Activated CD8-positive, alpha-beta memory T cell treated with anti-CD3 and anti-CD28 coated beads, Interleukin-2, amount 50 U/mL, for 4 hours (primary cell): ENCODE measurements at places on chromosomes 2 and 18.

GRCh38 chr18:79546781-79547272 lies 132.8 kb upstream of the CTDP1 start:
- no peak for DNase-seq

DNA sequence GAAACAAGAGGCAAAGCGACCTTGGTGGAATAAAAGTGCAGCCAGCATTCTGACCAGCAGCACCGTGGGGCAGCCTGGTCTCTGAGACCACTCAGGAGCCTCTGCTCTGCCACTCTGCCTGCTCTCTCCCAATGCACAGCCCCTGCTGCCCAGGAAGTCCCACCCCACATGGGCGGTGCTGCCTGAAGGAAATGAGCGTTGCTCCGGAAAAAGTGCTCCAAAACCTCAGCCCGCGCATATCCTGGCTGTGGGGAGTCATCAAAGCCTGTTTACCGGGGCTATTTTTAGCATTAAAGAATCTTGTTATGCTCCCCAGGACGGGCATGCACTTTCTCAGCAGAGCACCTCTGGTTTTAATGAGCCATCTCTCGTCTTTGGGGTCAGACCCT lies 54.5 kb downstream of the EPAS1 start:
- peak; percentile 69 for DNase-seq

GRCh38 chr2:107569496-107569895 lies 257.2 kb upstream of the RGPD4 start:
- DNase-seq: no peak

DNA sequence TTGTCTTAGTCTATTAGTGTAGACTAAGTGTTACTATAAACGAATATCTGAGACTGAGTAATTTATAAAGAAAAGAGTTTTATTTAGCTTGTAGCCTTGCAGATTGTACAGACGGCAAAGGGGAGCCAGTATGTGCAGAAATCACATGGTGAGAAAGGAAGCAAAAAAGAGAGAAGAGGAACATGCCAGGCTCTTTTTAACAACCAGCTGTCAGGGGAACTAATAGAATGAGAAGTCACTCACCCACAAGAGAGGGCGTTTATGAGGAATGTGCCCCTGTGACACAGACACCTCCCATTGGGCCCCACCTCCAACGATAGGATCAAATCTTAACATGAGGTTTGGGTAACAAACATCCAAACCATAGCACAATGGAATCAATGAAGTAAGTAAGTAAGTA lies 20.6 kb upstream of the ZNF804A start:
- no peak for DNase-seq

DNA sequence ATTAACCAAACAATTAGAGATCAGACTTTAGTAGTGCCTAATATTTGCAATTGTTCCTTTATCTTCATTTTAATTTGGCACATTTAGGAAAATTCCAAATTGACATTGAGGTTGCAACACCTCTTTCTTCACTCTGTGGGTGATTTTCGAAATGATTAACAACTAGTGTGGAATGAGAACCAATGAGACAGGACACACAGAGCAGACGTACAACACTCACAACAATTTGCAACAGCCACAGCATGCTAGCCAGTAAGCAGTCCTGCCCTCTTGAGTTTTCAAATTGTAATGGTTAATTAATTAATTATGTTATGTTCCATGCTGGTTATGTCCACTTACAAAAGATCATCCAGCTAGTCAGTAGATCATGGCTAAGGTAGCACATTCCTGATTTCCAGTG lies 339.3 kb downstream of the LRP1B start:
- DNase-seq: no peak

GRCh38 chr2:152443771-152444170 lies 108.8 kb downstream of the FMNL2 start:
- no peak for DNase-seq

- DNase-seq: no peak
Observed at GRCh38 chr2:239917957-239918481, 107.1 kb downstream of the NDUFA10 start.

DNA sequence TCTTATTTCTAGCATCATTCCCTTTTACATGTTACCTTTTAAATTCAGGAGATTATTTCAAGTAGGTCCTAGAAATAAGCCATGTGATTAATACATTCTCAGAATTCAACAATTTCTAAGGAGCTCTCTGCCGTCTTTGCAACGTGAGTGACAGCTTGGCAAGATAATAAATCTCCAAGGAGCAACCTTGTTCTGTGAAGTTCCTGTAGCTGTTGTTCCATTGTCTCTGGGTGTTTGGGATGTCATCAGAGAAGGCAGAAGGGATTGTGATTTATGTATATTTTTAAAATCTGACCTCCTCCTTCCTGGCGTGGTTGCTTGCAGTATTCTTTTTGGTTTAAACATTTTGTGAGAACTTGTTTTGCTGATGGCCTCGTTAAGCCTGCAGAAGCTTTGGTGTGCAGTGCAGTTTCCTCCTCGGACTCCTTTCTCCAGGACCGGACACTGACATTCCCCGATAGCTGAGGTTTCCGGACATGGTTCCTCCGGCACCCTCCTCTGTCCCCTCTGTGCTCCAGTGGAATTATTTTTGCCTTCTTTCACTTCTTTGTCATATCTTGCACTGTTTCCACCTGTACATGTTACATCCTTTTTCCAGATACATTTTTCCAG lies 33.7 kb downstream of the RAMP1 start:
- no peak for DNase-seq

GRCh38 chr18:75216212-75216910 lies 5.8 kb downstream of the TSHZ1 start:
- DNase-seq: no peak

DNA sequence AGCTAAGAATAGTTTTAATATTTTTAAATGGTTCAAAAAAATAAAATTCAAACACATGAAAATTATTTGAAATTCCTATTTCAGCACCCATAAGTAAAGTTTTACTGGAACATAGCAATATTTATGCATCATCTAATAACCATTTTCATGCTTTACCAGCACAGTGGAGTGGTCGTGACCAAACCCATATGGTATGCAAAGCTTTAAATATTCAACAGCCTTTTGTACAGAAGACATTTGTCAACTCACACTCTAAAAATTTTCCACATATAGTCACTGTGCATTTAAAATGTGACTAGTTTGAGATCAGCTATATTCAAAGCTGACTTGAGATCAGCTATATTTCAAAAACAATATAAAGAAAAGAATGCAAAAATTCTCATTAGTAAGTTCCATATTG lies 46.2 kb downstream of the PUM2 start:
- no peak for DNase-seq
